ENCODE measurements at places on chromosomes 3 and 15. TPM values are rescaled to one million over a fixed set of nuclear protein-coding genes. Genes with fewer than 3 reads are reported as not detected.

- no peak for DNase-seq
Observed at GRCh38 chr15:38860253-38860652, 295.6 kb upstream of the RASGRP1 start.

- no peak for DNase-seq
Observed at GRCh38 chr3:184178521-184179138, 4.0 kb downstream of the AP2M1 start.

GRCh38 chr3:88248658-88249057 is 98.9 kb downstream of the C3orf38 start:
- DNase-seq, result no peak

DNA sequence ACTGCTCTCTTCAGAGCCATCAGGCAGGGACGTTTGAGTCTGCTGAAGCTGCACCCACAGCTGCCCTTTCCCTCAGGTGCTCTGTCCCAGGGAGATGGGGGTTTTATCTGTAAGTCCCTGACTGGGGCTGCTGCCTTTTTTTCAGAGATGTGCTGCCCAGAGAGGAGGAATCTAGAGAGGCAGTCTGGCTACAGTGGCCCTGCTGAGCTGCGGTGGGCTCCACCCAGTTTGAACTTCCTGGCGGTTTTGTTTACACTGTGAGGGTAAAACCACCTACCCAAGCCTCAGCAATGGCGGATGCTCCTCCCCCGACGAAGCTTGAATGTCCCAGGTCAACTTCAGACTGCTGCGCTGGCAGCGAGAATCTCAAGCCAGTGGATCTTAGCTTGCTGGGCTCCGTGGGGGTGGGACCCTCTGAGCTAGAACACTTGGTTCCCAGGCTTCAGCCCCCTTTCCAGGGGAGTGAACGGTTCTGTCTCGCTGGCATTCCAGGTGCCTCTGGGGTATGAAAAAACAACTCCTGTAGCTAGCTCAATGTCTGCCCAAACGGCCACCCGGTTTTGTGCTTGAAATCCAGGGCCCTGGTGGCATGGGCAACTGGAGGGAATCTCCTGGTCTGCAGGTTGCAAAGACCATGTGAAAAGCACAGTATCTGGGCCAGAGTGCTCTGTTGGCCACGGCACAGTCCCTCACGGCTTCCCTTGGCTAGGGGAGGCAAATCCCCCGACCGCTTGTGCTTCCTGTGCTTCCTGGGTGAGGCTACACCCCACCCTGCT is 21.1 kb upstream of the ST6GAL1 start:
- DNase-seq, result no peak

- peak; percentile 94 for DNase-seq
Observed at GRCh38 chr3:129121792-129122411, at the start of gene RAB43. TSS of gene RAB43 (minus strand) at chr3:129121804. CDS start at chr3:129121489, 315 bp downstream.

GRCh38 chr3:142902356-142902755 is 13.5 kb upstream of the PCOLCE2 start:
- DNase-seq, result no peak

DNA sequence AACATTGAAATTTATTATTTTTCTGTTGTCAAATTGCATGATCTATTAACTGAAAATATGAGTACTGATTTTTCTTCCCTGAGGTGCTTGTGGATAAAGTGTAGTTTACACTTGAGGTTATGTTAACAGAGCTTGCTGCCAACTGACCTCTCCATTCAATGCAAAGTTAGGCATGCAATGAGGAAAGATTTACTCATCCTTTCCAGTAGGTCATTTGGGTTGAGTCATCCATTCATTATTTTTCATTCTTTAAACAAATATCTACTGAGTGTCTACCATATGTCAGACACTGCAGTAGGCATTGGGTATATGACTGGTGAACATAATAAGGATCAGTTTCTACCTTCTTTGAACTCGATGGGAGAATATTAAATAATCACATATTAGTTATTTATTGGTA is 604.1 kb downstream of the EDEM1 start:
- DNase-seq, result no peak

DNA sequence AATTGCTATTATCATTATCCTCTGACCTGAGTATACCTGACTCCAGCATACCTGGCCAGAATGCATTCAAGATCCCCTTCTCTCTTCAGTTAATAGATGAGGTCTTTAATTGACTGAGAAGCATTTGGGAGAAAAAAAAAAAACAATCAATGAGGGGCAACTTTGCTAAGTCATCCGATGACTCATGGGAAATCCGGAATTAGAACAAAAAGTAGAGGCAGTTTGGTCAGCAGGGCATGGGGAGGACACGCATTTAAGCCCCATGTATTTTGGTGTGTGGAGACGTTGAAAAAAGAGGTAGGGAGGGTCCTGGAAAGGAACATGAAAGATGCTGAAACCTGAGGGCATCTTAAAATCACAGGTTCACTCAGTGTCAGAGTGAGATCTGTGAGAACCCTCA is 256.2 kb downstream of the RORA start:
- DNase-seq, result no peak

DNA sequence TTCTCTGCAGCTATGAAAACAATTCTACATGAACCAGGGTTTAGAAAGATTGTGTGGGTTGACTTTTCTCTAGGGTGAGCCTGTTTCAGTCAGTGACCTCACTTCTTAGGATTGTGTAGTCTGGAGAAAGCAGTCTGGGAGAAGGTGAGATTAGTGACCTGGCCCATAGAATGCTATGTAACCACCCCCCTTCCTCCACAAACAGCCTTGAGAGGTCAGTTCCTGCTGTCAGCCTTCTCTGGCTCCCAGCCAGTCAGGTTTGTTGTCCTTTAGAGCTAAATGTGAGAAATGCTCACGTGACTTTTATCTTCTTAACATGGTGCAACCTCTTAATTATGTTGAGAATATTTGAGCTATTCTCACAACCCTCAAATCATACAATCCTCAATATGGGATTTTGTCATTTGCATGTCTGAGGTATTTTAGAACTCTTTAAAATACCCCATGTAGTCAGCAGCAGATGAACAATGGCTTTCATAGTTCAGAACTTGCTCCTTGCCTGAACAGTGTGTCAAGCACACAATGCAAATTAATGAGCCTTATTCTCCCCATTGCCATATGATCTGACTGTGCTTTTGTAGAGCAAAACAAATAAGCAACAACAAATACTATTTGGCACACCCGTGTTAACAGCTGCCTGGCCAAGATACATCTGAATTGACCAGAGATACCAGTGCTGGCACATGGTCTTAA is 311.6 kb downstream of the CNTN6 start:
- no peak for DNase-seq

- DNase-seq, result no peak
Observed at GRCh38 chr3:14397531-14397930, 4.9 kb upstream of the SLC6A6 start.

- DNase-seq, result no peak
Observed at GRCh38 chr3:4754180-4755086, 224.8 kb upstream of the BHLHE40 start.

- no peak for DNase-seq
Observed at GRCh38 chr3:1439395-1439794, 346.6 kb downstream of the CNTN6 start.

GRCh38 chr3:52930748-52931147 is 33.4 kb upstream of the STIMATE start:
- no peak for DNase-seq

GRCh38 chr3:158733656-158734055 is 1.4 kb upstream of the RARRES1 start:
- no peak for DNase-seq

SCN11A gene
- total RNA-seq, result 0.32 TPM

AMOTL2 gene
- 272 TPM for total RNA-seq

EHD4 gene
- total RNA-seq, result 35.7 TPM

SRGAP3 gene
- 2.7 TPM for total RNA-seq

Measured in mesenteric fat pad (tissue), 1 donor.